ENCODE measurements at places on chromosomes 7 and 10.

- no peak for DNase-seq
These were observed 62.8 kb upstream of the FAM20C start for GRCh38 chr7:129366-130221.

- no peak for DNase-seq
These were observed 48.1 kb downstream of the OSBPL3 start for GRCh38 chr7:24931844-24932243.

DNA sequence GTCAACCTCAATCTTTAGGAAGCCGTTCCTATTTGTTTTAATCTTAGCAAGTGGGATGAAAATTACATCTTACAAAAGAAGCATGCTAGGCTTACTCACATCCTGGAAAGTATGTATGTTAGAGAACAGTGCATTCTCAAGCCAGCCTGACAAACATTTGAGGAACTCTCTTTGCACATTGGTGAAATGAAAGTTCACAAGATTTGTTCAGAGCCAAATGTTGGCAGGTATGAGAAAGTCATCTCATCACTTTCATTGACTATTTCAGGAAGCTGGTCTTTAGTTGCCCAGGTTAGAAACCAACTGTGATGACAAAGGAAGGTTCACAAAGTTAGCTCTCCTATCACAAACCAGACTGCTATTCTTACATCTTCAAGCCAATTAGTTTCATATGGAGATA is 57.1 kb downstream of the ABCB1 start:
- no peak for DNase-seq

- DNase-seq = no peak
These were observed 298.5 kb downstream of the NEBL start for GRCh38 chr10:20598590-20598989.

DNA sequence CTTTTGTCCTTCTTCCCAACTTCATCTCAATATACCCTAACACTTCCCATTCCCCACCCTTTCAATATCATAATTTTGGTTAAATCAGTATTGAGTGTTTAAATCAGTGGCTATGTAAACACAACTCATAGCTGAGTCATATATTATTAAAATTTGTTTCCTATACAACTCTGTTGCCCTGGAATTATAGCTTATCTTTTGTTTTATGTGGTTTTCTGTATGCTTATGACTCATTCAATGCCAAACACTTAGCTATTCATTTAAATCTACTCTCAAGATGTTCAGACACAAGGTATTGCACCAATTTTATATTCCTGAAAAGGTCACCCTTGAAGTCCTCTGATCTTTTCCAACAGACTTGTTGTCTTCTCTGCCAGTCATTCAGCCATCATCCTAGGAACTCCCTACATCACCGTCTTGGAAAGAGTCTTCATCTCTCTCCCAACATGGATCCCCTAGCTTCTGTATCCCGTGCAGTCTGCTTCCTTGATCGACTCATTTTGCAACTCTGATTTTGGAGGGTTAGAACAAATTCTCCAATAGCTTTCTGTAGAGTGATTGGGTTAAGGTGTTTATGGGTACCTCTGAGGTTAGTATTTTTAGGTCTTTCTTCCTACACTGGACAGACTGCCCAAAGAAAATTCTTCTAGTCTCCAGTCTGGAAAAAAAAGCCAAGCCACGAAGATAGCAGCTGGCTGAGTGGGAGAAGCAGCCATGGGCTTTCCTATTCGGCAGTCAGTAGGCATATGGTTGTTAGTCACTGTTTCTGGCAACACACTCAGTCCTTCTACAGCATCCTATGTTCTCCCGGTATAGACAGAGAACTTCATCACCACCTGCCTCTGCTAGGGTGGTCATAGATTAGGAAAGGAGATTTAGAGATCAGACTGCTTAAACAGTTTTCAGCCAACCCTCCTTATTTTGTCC is 102.1 kb downstream of the CRPPA start:
- DNase-seq = no peak

DNA sequence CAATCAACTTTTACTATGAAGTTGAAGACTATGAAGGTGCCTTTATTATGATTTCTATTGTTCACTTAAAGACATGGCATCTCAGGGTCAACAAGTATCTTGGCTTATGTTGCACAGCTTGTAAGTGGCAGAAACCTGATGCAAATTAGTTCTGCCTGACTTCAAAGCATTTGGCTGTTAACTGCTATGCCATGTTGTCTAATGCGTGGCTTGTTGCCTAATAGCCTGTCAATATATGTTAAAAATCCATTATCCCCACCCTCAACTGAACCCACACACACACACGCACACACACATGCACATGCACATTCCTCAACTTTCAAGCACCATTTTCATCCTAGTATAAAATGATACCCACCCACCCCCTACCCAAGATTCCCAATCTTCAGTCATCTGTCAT is 217.1 kb downstream of the NRG3 start:
- DNase-seq = no peak

DNA sequence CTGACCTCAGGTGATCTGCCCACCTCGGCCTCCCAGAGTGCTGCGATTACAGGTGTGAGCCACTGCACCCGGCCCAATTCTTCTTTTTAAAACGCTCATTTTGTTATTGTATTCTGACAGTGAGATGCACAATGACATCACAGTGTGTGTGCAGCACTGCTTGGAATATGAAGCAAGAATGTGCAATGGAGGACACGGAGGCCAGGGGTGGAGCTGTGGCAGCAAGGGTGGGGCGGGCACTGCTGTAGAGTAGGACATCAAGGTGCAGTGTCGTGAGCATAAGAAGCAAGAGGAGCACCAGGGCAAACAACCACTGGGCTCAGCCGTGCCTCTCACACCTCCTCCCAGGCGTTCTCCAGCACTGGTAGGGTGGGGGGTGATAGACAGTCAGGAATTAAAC is 26.8 kb upstream of the GRID1 start:
- no peak for DNase-seq

DNA sequence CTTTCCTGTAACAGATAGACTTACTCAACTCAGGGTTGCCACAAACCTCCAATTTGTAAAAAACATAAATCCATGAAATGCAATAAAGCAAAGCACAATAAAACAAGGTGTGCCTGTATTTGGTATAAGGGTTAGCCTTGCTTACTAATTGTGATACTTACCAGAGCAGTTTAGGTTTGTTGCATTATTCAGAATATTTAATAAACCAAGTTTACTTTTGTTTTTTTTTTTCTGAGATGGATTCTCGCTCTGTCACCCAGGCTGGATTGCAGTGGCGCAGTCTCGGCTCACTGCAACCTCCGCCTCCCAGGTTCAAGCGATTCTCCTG is 79.6 kb downstream of the SEC61G start:
- DNase-seq = no peak

Data from effector memory CD8-positive, alpha-beta T cell (primary cell).